ENCODE measurements at places on chromosomes 6 and 20.

- no peak for DNase-seq
These were observed 160.7 kb downstream of the DLL1 start for GRCh38 chr6:170130201-170130621.

DNA sequence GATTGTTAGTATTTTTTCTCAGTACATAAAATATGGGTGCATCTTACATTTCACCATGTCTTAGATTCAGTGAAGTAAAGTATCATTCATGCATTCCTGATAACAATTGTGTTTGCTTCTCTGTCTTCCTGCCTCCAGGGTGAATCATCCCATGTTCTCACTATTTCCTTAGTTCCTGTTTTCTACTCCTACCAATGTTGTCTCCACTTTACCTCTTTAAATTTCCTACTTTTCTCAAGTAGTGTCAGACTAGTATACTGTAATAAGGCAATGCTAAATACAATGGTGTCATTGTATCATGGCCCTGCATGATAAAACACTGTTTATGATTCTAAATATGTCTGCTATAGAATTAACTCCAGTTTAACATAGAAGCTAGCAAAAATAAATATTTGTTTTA is 37.4 kb upstream of the GABRR1 start:
- DNase-seq = no peak

GRCh38 chr20:9508696-9509178 is 5.7 kb upstream of the LAMP5 start:
- no peak for DNase-seq

DNA sequence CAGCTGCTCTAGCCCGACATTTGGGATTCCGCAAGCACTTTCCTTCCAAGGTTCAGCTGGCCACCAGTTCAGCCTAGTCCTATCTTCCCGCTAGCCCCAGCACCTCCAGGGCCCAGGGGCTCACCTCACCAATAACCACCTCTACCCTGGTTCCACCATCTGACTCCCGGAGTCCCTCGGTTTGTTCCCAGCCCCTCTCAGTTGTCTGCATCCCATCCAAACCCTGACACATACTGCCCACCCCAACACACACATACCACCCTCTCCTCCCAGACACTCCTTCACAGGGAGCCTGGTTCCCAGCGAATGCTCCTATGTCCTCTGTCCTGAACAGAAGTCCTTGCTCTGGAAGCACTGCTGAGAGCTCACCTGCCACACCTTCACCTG is 418 bp downstream of the TNXB start:
- no peak for DNase-seq

DNA sequence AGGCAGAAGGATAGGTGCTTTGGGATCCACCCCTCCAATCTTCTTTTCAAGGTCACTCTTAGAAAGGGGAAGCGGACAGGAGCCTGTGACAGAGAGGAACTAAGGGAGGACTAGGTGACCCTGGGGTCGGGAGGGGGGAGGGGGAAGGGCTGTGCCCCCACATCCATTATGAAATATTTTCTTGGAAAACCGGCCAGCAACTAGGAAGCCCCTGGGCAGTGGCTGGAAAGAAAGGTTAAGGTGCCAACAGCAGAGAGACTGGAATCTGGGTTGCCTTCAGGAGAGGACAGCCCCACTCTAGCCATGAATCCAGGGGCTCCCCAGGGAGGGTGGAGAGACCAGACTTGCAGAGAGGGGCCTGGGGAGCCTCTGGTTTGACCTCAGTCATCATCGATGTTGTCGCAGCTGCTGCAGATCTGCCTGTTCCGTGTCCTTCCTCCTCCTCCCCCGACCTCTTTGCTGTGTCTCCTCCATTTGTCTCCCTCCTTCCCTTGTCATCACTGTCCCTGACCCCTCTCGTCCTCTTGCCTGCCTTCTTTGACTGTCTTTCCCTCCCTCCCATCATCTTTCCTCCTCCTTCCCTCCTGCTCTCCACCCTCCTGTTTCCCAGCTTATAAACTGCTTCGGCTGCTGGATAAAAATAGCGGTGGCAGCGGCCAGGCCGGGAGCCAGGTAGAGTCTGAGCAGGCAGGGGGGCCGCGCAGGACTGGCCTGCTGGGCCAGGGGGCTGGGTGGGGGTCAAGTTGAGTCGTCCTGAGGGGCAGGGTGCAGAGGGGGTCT is 3.2 kb downstream of the SLC29A1 start:
- DNase-seq = no peak

DNA sequence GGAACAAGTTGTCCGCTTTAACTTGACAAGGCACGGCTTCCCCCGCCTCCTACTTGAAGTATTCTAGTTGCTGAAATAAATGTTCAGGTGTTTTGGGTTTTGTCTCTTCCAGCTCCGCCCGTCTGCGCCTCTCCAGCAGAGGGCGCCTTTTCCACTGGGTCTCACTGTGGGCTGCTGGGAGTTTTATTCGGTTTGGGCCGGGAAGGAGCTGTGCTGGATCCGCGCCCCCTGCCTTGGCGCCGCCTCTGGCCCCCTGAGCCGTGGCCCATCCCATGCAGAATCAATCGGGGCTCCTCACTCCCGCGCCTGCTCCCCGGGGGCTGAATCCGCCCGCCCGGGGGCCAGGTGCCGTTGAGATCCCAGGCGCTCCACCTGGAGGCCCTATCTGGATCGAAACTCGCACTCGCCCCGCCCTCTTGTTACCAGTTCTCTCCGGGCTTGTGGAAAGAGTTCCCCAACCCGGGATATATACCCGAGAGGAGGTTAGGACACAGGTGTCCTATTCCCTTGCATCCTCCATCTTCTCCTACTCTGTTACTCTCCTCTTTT is 51.0 kb upstream of the TCF21 start:
- no peak for DNase-seq

GRCh38 chr6:97470322-97470721 is 187.3 kb upstream of the MMS22L start:
- no peak for DNase-seq
